Kidney (tissue), 22 donors: ENCODE measurements at places on chromosomes 6 and 20.

GRCh38 chr6:26216886-26217713, 129.9 kb downstream of the HFE start:
- DNase-seq = peak; percentile 95

DNA sequence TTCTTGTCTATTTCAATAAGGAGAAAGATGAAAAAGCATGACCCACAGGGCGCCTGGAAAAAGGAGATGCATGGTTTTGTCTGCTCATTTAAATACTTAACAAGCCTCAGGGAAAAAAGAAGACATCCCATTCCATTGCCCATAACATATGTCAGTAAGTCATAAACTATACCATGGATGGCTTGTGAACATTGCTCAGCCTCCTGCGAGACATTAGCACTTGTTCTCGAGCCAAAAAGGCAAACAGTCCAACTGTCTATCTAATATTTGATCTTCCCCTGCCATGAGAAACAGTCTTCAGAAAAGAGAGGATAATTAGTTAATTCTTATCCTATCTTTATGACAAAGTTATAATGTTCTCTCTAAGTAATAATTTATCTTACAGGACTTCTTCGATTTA, 527.4 kb downstream of the HACE1 start:
- no peak for DNase-seq

DNA sequence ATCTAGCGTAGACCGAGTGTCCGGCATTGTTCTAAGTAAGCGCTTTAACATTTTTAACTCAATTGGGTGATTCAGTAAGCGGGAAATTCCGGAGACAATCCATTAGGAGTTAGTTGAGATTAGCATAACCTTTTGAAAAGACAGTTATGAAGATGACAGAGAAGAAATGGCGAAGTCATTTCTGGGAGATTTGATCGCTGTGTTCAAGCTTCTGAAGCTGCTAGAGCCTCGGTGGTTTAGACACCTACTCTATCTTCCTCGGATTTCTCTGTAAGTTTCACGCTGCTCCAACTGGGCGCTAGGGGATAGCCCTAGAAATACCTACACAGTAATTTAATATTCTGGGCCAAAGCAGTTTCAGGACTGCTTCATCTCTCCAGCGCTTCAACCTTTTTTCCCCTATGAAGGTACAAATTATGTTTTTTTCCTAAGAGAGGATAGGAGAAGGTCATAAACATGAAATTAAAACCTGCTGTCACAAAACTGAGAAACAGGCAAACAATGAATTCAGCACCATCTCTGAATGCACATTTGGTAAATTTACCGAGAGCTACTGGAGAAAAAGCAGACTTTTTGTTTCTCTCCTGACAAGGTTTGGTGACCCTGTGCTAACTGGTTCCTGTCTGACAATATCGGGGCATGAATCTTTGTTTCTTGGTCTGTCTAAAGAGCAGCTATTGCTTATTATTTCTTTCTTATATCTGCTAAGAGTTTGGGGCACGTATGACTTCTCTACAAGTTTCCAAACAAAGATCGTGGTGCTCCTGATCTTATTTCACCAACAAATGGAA, 22.4 kb downstream of the ZNF311 start:
- DNase-seq = peak; percentile 64

- peak; percentile 30 for DNase-seq
These were observed 5.3 kb downstream of the LINC00237 start for GRCh38 chr20:21100578-21101452.

- no peak for DNase-seq
These were observed 34.6 kb downstream of the CYP24A1 start for GRCh38 chr20:54139188-54139587.

DNA sequence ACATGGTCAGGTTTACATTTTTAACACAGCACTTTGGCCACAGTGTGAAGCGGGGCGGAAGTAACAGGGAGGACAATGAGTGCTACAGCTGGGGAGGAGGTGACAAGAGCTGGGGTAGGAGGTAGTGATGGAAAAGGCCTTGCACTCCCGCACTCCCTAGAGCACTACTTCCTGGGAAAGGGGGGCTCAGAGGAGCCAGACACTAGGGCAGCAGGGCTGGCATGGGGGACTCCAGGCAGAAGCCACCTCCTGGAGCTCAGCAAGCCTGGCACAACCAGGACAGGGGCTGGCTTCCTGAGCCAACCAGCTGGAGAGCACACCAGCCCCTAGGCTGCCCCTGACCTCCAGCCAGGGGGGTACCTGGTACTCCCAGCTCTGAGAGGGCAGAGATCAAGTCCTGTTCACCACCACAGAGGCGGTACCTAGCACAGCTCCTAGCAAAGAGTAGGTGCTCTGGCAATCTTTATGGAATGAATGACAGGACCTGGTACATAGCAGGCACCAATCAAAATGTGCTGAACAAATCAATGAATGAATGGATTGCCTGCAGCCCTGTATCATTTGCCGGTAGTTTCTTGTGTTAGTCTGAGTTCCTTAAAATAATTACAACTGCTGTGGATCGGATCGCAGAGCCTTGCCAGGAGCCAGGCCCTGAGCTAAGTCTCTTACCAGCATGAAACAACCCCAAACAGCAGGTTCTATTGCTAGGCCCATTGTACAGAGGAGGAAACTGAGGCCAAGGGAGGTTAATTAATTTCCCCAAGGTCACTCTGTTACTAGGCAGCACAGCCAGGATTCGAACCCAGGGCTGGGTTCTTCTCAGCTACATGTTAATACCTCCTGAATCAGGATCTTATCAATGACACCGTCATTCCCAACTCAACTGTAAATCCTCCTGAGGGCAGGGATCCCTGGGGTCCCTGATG, 15.5 kb downstream of the NOL4L start:
- no peak for DNase-seq

DNA sequence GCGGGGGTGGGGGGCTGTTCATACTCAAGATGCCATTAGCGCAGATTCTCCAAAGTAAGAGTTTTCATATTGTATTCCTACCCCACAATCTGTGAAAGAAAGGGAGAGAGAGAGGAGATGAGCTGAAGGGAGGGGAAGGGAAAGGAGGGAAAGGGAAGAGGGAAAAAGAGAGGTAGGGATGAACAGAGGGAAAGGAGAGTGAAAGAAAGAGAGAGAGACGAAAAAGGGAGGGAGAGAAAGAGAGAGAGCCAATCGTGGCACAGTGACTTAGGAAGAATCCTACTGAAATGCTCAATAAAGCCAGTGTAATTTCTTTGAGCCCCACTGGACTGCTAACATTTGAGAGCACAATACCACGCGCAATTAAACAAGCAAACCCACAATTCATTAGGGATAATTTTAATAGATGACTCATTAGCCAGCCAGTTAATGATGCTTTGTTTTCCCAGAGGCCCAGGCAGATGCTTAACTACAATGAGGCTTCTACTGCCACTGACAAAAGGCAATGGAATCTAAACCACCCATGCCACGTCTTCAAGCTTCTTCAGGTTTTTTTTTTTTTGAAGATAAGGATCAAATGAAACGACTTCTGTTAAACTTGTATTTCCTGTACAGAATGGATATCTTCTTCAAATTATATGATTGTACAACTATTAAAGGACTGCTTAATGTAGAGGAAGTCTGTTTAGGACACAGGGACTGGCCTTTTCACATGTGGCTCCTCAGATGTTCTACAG, 306.8 kb downstream of the FOXC1 start:
- no peak for DNase-seq

DNA sequence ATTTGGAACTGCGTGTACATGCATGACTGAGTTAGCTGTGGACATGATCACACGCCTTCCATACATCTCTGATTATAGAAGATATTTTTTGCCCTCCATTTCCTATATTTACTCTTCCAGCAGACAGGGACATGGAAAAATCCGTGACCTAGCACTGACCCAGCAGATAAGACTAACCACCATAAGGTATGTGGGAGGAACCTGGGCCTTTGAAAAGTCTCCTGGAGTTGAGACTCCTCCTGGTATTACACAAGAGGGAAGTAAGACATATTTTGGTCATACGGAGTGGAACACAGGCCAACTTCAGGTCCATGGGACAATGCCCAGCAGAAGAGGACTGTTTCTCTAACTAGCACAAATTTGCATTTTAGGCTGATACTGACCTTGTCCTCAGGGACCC, 13.7 kb upstream of the SIRPB1 start:
- DNase-seq = no peak

DNA sequence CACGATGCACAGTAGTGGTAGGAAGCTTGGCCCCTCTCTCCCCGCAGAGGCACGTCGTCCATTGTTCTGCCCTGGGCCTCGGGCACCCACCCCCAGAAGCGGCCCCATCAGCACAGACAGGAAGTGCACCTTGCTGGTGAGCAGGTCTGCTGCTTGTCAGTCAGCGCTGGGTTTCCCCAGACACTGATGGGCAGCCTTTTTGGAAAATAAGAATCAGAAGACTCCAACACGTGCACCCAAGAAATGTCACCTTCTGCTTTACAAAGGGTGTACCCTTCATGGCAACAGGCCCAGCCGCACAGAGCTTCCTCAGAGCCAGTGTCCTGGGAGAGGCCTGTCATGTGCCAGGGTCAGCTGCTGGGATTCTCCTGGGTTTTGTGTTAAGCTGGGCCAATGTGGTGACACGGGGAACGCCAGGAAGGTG, 34.7 kb upstream of the IRF4 start:
- no peak for DNase-seq

DNA sequence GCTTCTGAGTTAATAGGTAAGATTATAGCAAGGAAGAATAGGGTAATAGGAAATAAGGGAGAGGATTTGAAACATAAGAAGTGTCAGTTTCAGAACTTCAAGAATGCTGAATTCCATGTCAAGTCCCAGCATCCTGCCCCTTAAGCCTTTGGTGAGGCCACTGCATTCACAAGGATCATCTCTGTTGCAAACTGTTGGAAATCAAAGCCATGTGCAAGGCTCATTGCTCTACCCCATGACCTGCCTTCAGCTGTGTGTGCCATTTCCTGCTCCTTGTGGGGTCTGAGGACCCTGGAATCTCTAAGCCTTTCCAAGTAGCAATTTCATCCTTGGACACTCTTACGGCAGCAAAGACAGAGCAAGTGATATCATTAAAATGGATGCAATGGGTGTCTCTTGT, 203.0 kb downstream of the CDC5L start:
- no peak for DNase-seq

- DNase-seq = no peak
These were observed 4.9 kb downstream of the TRAF3IP2 start for GRCh38 chr6:111600588-111601445.

GRCh38 chr6:93177918-93178317, 241.4 kb downstream of the EPHA7 start:
- no peak for DNase-seq

DNA sequence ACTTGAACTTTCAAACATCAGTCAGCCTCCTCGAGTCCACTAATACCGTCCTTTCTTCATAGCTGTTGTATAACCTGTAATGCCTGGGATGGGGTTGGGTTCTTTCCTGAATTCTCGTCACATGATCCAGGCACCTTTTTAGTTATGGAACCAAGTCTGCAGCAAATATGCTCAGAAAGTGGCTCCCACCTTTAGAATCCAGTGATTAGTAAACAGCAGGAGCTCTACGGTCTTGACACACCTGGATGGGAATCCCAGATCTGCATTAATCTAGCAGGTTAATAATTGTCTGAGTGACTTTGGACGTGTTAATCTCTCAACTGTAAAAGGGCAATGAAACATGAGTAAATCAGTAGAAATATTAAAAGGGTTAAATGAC, 729 bp upstream of the ZHX3 start:
- DNase-seq = no peak

DNA sequence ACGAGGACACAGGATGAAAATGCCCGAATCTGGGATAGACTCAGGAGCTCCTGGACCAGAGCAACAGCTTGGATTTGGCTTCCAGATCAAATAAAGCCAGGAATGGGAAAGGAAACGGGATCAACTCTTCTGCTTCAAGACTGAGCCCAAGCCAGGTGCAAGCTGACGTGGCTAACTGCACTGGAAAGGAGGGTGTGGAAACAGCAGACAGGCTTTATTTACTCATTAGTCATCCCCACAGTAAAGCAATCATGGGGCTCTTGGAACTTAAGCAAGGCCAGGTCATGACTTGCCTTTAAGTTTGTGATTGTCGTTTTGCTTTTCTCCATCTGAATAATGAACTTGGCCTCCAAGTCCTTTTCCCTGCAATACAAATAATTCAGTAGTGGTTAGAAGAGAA, 45.2 kb downstream of the KIF16B start:
- no peak for DNase-seq

GRCh38 chr6:157380779-157381561, at the start of gene ZDHHC14:
Gene ZDHHC14, plus strand, starts transcription at chr6:157381190.
- DNase-seq = peak; percentile 88
